H9 (cell line): ENCODE measurements at places on chromosomes 3 and 15. TPM values are rescaled to one million over a fixed set of nuclear protein-coding genes. Genes with fewer than 3 reads are reported as not detected.

DNA sequence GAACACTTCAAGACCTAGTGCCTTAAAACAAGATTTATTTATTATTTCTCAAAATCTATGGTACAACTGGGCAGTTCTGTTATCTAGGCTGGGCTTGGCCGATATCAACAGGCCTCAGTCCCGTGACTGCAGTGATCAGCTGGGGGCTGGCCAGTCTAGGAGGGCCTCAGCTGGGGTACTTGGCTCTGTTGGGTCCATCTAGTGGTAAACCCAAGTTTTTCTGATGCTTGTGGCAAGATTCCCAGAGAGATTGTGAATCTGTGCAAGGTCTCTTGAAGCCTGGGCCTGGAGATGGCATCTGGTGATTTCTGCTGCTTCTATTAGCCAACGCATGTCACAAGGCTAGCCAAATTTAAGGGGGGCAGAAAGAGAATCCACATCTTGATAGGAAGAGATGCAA lies 482.4 kb upstream of the SGO1 start:
- no peaks in the 10 kb centered on the region for H3K36me3 ChIP-seq
- no peaks in the 10 kb centered on the region for H3K27me3 ChIP-seq
- no peak overlapping the region for H3K27ac ChIP-seq
- no peak overlapping the region for H3K4me3 ChIP-seq
- DNase-seq: peak; percentile 72

GRCh38 chr15:101436526-101436925 lies 53.0 kb downstream of the PCSK6 start:
- no peak overlapping the region for H3K27ac ChIP-seq
- peaks cover 3% of the 10 kb centered on the region; the same call in 1 of the 2 replicates for H3K4me1 ChIP-seq
- no peaks in the 10 kb centered on the region for H3K27me3 ChIP-seq
- no peaks in the 10 kb centered on the region; the same call in 2 of the 3 replicates for H3K36me3 ChIP-seq
- DNase-seq: no peak

STRA6 gene
- total RNA-seq: 11.2 and 12.8 TPM in 2 replicates

RHCG gene
- total RNA-seq: 0.28 and 0.31 TPM in 2 replicates

- DNase-seq: no peak
- H3K27ac ChIP-seq: no peak overlapping the region
- H3K4me1 ChIP-seq: no peaks in the 10 kb centered on the region
- H3K27me3 ChIP-seq: no peaks in the 10 kb centered on the region; the same call in 1 of the 2 replicates
- H3K36me3 ChIP-seq: no peaks in the 10 kb centered on the region
Measured at GRCh38 chr15:53401503-53401902, 358.0 kb downstream of the WDR72 start.

SEMA6D gene
- total RNA-seq: 15.8 TPM in 2 replicates

DNA sequence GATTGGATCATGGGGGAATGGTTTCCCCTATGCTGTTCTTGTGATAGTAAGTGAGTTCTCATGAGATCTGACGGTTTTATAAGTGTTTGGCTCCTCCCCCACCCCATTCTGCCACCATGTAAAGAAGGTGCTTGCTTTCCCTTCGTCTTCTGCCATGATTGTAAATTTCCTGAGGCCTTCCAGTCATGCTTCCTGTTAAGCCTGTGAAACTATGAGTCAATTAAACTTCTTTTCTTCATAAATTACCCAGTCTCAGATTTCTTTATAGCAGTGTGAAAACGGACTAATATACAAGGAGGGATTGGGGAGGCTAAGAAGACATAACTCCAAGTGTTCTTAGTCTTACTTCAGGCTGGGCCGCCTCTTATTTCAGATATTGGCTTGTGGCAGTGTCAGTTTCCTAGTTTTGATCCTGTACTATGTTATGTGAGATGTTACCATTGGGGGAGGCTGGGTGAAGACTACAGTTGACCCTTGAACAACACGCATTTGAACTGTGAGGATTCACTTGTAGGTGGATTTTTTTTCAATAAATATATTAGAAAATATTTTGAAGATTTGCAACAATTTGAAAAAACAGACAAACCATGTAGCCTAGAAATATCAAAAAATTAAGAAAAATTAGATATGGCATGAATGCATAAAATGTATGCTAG lies 44.9 kb downstream of the NMD3 start:
- H3K4me1 ChIP-seq: no peaks in the 10 kb centered on the region
- no peak for DNase-seq
- H3K36me3 ChIP-seq: peaks cover 44% of the 10 kb centered on the region
- H3K27me3 ChIP-seq: no peaks in the 10 kb centered on the region

RBP2 gene
- not detected in 2 replicates for total RNA-seq

DNA sequence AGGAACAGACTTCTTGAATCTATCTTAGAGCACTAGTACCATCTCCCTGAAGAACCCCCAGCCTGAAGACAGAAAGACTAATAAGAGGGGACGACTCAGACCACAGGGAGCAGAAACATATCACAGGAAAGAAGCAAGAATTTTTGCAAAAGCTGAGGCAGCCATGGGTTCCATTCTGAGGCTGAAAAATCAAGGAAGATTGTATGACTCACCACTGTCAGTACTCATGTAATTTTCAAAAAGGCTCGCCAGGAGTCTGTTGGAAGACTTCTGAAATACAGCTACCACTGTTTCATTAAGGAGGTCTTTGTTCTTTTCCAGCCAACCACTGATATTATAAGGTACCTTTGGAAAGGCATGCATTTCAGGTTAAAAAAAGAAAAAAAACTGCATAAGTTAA lies 47.5 kb downstream of the MYH15 start:
- H3K27me3 ChIP-seq: no peaks in the 10 kb centered on the region
- no peaks in the 10 kb centered on the region for H3K4me1 ChIP-seq
- H3K36me3 ChIP-seq: no peaks in the 10 kb centered on the region
- no peak for DNase-seq

UMPS gene
- 56.4 and 65.4 TPM in 2 replicates for total RNA-seq

FXR1 gene
- 240 and 242 TPM in 2 replicates for total RNA-seq
